ENCODE measurements at places on chromosomes 2 and 18.

- no peak for DNase-seq
These were observed 175.7 kb upstream of the RND3 start for GRCh38 chr2:150663143-150663542.

- DNase-seq, result no peak
These were observed 26.3 kb upstream of the ITGB6 start for GRCh38 chr2:160226367-160226766.

DNA sequence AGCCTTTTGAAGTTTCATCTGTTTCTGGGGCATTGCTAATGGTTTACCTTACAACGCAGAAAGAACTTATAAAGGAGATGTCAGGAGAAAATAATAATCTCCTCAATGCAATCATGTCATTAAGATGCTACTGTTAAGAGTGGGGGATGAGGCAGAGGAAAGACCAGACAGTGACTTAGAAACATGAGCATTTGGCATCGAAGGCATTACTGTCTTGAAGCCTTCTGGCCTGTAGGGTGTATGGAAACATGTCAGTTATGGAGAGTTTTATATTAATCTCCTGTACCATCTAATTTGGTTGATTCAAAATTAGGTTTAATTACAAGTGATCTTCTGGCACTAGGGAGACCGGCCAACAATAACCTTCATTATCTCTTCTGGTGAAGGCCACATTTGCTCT, 32.5 kb downstream of the CDC42EP3 start:
- DNase-seq, result no peak

GRCh38 chr2:64318476-64318748, 135.6 kb upstream of the LGALSL start:
- no peak for DNase-seq

DNA sequence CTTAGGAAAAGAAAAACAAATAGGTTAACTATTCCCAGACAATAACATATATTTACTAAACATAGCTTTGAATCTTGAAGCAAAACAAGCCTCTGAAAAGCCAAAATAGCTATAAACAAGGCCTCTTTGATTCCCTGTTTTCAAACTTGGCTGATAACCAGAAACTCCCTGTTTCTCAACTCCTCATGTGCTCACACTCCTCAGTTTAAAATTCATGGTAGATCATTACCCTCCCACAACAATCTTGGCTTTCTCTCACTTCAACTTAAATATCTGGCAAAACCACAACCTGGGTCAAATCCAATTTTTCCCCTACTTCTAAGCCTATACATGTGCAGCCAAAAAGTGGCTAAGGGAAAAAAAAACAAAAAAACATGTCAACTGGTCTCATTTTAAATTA, 15.6 kb downstream of the SUCLG1 start:
- DNase-seq, result no peak

All from H1 (cell line).